ENCODE measurements at places on chromosomes 12 and 14. TPM values are rescaled to one million over a fixed set of nuclear protein-coding genes. Genes with fewer than 3 reads are reported as not detected.

Gene KCNH5
- total RNA-seq, result not detected

Gene SOAT2
- not detected for total RNA-seq

Gene CELA1
- not detected for total RNA-seq

Gene ZCRB1
- 31.3 TPM for total RNA-seq

Gene EMC9
- 16.3 TPM for total RNA-seq

Data from subcutaneous adipose tissue (tissue), 4 donors.